Kidney tubule cell (primary cell): ENCODE measurements at places on chromosomes 7 and 10.

GRCh38 chr7:36287371-36288241 lies 102.1 kb upstream of the ANLN start:
- DNase-seq = peak; percentile 57

DNA sequence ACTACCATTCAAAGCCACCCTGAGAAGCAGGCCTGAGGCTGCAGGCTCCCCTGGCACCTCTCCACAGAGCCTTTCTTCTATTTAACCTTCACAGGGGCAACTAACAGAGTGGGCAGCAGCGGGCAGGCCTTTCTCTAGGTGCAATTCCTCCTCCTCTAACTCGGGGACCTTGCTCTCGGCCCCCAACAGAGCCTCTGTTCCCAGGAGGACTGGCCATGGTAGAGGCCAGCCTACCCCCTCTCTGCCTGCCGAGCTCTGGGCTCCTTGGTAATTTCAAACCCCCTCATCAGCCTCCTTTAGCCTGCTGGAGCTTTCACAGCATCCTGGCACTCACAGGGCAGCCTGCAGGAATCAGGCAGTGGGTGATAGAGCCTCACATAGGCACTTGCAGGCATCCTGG lies 920.8 kb upstream of the ZNF722 start:
- DNase-seq = no peak

GRCh38 chr10:94358480-94358879 lies 4.3 kb downstream of the NOC3L start:
- peak; percentile 90 for DNase-seq

DNA sequence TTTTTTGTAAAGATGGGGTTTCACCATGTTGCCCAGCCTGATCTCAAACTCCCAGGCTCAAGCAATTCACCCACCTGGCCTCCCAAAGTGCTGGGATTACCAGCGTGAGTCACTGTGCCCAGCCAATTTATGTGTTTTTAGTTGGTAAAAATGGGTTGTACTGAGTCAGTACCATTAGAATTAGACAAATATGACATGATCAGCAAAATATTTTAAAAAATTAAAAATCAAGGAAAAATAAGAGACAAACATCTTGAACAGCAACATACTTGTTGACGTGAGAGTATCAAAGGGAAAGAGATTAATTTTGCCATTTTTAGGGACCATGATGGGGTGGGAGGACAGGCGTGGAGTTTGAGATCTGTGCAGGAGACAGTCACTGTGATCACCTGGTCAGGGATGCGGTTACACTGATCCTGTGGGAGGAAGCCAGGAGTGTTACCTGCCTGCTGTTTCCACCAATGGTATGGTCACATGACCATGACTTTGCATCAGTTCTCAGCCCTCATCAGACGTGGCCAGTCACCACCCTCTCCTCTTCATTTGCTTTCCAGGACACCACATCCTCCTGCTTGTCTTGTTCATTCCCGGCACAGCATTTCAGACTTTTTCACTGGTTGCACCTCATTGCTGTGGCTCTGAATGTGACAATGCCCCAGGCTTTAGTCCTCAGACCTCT lies 29.2 kb upstream of the ENO4 start:
- no peak for DNase-seq

GRCh38 chr7:133804127-133804526 lies 323.0 kb upstream of the LRGUK start:
- no peak for DNase-seq

- DNase-seq = no peak
These were observed 176.5 kb downstream of the PFKFB3 start for GRCh38 chr10:6379015-6379776.

- no peak for DNase-seq
These were observed 63.0 kb upstream of the CDCA7L start for GRCh38 chr7:22008683-22009082.

GRCh38 chr7:83575436-83575835 lies 73.5 kb downstream of the SEMA3E start:
- DNase-seq = no peak

DNA sequence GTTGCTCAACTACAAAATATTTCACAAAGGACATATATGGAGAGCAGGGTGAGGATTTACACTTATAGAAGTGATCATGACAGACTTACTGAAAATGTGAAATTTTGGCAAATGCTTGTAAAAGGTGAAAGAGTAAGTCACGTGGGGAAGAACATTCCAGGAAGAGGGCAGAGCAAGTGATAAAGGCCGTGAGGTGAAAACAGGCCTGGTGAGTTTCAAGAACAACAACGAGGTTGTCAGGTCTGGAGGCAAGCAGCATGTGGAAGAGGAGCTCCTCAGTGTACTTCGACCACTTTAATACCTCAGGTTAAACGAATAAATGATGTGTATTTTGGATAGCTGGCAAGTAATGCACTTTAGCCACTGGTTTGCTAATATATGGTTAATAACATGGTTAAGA lies 706.7 kb downstream of the PCDH15 start:
- DNase-seq = no peak

- no peak for DNase-seq
These were observed 86.5 kb upstream of the KDM7A start for GRCh38 chr7:140263277-140263676.

GRCh38 chr10:71638064-71638821 lies 81.3 kb downstream of the C10orf105 start:
- no peak for DNase-seq

- peak; percentile 38 for DNase-seq
These were observed 100.3 kb upstream of the AGBL3 start for GRCh38 chr7:134885967-134886352.

DNA sequence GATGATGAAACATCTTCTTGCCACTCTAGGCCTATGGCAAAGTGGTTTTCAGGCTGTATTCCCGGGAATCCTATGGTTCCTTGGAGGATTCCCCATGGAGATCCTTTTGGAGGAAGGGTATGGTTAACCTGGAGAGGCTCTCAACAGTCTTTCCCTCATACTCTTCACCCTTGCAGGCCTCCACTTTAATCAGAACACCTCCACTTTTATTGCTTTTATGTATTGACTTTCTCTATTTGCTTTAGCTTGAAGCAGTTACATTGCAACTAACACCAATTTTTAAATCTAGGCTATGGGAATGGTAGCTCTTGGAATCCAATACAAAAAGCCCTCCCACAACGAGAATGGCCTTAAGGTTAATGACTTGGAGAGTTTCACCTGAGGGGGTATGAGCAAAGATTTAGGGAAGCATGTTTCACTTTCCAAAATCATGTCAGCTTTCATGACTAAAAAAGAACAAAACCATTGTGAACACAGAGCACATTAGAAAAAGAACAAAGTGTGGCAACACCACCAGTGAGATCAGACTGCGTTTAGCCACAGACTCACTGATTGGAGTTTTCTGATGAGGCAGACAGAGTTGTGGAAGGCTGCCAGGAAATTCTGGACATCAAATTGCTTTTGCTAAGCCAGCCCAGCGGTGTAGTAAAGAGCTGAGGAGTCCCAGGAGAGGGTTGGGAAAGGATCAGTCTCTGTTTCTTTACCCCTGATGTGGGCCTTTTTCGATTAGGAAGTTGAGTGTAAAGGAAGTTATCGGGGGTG lies 130.4 kb upstream of the BMPER start:
- peak; percentile 53 for DNase-seq

DNA sequence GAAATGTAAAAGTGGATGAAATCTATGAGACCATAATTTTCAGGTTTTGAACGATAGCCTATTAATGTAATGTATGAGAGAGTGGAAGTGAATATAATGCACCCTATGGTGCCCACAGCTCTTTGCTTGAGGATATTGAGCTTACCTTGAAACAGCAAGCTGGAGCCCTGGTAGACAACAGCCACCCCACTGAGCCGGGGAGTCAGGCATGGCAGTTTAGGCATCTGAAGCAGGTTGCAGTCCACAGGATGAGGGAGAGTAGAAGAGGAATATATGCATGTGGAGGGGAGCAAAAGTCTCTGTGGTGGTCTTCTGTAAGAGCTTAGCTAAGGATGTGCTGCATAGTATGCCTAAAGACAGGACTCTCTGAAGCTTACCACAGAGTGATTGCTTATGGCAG lies 817.3 kb downstream of the DNAJB9 start:
- no peak for DNase-seq

GRCh38 chr7:142754681-142755575 lies 5.7 kb downstream of the PRSS1 start:
- no peak for DNase-seq

GRCh38 chr10:78623578-78624215 lies 445.1 kb upstream of the ZMIZ1 start:
- DNase-seq = peak; percentile 80

DNA sequence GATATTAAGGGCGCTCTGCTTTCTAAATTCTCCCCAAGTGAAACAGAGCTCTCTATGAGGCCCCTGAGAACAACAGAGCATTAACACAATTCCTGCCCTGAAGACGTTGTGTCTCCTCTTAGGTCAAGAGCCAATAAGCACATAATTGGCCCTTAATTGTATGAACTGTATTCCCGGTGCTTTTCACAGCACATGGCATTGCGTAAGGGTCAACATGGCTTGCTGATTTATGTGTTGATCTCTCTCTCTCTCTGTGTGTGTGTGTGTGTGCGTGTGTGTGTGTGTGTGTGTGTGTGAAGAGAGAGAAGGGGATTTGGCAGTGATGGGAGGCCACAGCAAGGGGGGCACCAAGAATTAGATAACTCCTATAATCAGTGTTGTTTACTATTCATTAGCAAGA lies 40.5 kb downstream of the LYZL1 start:
- DNase-seq = no peak

DNA sequence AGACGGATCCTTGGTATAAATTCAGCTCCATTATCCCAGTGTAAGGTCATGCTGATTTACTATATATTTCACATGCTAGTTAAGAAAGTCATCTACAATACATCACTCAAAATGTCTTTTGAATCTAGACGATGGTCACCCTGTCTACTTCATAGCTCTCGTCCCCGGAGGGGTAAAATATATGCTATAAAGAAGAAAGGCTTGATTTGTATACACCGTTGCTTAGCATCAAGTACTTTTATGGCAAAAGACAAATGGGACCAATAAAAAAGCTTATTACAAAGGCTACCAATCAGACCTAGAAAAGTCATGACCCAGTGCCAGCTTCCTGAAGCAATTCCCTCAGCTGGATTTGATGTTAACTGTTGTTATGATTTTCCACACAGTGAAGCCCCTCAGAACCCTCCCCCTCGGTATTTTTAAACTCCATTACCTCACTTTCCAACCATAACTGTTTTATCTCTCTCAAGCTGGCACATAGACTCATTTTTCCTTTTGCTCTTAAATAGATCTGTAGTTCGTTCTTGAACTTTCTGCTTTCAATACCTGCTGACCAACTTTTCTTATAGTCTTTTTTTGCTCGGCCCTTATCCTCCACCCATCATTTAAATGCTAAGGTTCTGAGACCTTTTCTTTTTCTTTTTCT lies 104.9 kb downstream of the DOCK4 start:
- DNase-seq = no peak

- DNase-seq = no peak
These were observed 541 bp downstream of the ZSCAN25 start for GRCh38 chr7:99617192-99617781.
